Activated CD4-positive, alpha-beta T cell treated with anti-CD3 and anti-CD28 coated beads for 4 hours (primary cell): ENCODE measurements at places on chromosomes 3 and 15.
A peak's percentile ranks its signal among the peaks of the same experiment; 100 is the strongest.

DNA sequence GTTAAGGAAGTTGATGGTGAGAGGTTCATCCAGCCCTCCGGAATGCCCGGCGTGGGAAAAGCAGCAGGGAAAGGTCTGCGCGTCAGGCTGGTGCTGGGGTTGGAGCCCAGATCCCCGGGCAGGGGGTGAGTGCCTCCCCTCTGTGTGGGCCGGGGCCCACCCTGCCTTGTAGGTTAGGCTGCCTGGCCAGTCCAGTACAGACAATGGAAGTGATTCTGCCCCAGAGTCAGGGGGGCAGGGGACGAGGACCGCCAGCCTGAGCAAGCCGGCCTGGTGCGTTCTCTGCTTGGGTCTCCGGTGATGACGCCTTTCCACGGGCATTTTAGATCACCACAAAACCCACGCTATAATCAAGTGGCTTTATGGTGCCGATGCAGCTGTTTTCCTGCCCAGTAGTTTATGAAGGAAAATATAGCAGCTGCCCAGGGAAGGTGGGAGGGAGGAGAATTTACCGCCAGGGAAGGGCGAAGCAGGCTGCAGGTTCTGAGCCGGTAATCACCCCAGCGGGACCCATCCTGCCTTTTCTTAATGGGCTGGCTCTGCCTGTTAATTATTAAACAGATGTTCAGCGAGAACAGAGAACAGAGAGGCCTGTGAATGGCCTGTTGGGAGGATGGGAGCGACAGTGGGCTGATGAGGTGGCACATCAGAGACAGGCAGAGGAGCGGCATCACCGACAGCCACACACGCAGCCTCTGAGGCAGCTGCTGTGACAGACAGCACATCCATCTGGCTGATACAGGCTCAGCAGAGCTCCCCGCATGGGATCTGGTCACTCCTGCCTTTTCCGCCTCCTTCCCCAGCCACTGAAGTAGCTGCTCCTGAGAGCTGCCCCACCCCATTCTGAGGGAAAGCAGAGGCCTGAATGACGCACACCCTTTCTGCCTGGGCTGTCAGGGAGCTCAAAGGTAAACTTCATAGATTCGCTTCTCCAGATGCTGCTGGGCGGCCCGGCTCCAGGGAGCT, 35.2 kb downstream of the BDH1 start:
- DNase-seq, result no peak

GRCh38 chr3:102511168-102511567, 76.4 kb downstream of the ZPLD1 start:
- no peak for DNase-seq

DNA sequence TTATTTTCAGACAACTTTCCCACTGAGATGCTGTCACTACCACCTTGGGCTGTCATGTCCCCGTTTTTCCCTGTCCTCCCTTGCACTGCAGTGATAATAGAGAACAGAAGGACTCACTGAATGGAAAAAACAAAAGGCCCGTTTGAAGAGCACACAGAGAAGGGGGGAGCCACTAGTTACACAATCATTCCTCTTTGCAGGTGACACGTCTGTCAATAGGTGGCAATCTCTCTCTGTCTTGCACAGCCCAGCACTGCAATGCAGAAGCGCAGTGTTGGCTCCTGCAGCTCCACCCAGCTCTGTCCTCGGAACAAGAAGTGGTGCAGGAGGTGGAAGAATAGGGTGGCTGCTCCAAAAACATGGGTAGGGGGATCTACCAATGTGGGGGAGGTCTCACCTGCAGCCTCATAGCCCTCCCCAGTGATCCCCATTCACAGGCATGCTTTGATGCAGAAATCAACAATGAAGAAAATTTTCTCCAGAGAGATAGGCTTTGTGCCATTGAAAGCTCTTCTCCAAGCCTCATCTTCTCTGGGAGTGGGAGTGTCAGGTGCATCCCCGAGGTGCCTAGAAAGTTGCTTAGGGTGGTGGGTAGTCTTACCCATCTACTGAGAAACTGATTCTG, 31.8 kb downstream of the FSTL1 start:
- DNase-seq, result no peak

DNA sequence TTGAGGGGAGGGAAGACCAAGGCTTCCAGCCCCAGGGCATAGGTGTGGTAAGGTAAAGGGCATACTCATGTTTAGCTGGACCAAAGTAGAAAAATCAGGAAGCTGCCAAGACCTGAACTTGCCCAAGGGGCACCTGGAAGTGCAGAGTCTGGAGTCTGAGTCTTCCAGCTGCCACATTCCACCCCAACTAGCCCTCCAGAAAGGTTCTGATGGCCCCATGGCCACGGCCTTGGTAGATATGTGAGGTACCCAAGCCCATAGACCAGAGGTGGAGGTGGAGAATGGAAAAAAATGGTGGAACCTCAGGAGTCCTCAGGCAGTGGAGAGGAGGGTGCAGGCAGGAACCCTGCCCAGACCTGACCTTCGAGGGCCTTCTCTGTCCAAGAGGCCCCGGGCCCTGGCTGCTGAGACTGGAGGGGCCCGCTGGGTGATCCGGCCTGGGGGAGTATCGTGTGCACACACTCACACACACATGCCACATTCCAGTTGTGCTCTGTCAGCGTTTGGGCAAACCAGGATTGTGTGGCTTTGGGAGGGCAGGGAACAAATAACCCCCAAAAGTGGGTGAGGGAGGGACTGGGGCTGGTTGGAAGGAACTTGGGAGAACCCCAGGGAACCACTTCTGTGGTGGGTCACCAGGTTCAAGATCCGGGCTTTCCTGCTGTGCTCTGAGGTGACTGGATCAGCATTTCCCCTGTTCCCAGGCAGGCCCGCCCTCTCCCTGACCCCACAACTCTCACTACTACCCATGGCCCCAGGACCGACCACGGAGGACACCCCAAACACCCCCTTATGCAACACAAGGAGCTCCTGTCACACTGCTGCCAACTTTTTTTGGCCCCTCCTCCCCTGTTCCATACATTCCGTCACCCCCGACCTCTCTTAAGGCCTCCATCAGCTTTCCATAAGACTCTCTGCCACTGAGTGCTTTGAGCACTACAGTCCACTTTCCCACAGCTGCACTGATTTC, 11.6 kb downstream of the MYL3 start:
- no peak for DNase-seq

DNA sequence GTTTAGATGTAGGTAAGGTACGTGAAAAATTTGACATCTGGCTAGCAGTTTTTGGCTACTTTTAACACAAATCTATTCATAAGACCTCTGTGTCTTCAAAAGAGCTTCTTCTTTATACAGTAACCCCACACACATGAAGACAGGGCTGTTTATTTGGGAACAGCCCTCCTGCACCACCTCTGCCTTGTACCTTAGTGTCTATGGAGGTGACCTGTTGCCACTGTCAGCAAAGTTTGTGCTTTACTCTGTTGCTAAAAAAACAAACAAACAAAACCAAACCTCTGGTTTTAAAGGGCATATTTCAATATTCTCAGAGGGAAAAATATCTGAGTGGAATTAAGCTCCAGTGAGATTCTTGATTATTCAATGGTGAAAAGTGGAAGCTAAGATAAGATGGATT, 122.0 kb downstream of the ARPP21 start:
- no peak for DNase-seq

DNA sequence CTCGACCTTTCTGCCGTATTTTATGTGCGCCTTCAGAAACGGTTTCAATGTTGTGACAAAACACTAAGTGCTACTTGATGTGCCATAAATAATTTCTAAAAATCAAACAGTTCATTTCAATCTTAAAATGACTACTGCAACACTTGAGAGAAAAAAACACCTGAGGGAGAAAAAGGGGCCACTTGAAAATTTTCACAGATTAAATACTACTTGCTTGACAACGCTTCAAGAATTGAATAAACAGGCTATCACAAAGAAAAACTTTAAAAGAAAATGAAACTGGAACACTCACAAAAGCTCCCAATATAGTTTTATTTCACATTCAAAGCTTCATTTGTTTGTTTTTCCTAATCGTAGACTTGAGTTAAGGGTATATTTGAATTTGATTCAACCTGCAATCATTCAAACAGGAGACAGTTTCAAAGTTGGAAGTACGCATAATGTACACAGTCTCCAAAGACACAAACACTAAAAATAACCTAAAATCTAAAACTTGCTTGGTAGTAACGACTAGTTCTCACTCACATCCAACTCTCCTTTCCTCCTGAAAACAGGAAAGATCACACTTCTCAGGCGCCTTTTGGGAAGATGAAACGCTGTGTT, 380.7 kb downstream of the ERC2 start:
- no peak for DNase-seq

DNA sequence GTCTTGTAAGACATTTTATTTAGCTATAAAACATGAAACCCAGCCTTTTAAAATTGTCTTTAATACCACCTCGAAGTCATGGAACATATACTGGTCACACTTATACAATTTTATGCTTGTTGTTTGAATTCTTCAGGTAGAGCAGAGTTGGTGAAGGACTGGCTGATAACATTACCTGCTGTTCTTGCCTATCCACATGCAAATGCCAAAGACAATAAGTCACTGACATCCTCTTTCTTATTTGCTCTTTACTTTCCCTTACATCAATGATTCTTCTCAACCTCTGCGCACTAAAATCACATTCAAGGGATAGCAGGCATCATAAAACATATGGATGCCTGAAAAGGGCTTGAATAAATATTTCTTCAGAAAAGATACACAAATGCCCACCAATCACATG, 392.5 kb upstream of the ATP11B start:
- DNase-seq, result no peak

DNA sequence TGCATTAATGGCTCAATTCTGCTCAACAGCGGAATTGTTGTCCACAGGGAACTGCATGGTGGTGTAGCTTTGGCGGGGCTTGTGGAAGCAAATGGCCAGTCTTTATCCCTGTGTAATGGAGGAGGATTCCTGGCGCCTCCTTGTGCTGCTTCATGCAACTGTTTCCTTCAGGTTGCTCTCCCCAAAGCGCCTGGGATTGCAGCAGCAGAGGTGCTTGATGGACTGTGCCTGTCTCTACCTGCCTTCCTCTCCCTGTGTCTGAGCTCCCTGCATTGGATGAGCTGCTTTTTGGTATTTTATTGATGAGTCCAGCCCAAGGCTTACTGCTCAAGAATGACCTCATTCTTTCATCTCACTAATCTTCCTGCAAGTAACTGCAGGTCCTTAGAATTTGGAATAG, 72.9 kb upstream of the NDN start:
- no peak for DNase-seq

GRCh38 chr3:62103531-62103930, 269.8 kb downstream of the FEZF2 start:
- no peak for DNase-seq

DNA sequence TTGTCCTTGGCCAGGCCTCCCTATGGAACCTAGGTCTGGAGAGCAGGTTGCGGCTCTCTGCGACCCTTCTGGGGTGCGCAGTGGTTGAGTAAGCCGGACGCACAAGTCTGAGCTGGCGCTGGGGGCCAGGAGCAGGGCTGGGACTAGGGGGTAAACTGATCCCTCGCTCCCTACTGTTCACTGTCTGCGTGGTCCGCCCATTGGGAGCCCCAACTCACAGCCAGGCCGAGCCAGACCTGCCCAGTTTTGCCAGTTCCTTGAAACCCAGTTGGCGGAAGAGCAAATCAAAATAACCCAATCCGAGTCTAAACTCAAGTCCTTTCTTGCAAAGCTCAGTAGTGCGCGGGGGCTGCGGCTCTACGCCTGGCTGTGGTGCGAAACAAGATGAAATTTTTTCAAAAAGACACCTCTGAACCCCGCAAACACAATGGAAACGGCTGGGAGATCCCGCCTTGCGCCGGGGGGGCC, 17.5 kb downstream of the RGMA start:
- no peak for DNase-seq

DNA sequence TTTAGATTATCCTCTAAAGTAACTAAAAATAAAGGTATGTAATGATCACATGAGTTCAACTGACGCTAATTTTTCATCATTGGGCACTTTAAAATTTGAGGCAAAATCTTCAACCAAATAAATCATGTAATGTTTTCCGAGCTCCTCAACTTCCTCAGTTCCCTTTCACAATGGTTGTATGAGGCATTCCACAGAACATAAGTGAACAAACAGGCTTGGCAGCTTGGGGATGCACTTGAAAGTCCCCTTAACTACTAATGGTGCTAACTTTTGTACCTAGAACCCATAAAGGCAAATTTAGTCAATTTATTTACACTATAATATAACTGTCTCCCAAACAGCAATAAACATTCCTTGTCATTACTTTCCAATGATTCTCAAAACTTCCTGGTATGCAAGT, 1137.9 kb downstream of the ROBO2 start:
- DNase-seq, result no peak

- no peak for DNase-seq
Observed at GRCh38 chr3:141127344-141128125, 76.4 kb downstream of the SPSB4 start.

- DNase-seq, result no peak
Observed at GRCh38 chr3:32109256-32109655, 2.8 kb downstream of the GPD1L start.

DNA sequence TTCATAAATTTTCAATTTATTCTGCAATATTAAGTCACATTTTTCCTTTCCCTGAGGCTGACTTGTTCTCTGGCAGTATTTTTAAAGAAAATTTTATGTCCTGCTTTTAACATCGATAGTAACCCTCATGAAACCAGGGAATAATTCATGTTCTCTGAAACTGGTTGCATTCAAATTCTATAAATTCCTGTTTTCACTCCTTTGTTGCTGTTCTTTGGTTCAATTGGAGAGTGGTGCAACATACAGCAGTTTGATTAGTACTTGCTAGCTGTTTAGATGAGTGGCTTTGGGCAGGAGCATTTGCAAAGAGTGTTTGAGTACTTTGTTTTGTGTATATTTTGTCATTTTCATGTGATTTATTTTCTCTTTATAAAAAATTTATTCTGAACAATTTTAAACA, 19.2 kb downstream of the ZIC1 start:
- DNase-seq, result no peak

- DNase-seq, result no peak
Observed at GRCh38 chr15:75114796-75115195, 86.9 kb upstream of the C15orf39 start.

- no peak for DNase-seq
Observed at GRCh38 chr3:188926111-188926510, 245.7 kb upstream of the TPRG1 start.

DNA sequence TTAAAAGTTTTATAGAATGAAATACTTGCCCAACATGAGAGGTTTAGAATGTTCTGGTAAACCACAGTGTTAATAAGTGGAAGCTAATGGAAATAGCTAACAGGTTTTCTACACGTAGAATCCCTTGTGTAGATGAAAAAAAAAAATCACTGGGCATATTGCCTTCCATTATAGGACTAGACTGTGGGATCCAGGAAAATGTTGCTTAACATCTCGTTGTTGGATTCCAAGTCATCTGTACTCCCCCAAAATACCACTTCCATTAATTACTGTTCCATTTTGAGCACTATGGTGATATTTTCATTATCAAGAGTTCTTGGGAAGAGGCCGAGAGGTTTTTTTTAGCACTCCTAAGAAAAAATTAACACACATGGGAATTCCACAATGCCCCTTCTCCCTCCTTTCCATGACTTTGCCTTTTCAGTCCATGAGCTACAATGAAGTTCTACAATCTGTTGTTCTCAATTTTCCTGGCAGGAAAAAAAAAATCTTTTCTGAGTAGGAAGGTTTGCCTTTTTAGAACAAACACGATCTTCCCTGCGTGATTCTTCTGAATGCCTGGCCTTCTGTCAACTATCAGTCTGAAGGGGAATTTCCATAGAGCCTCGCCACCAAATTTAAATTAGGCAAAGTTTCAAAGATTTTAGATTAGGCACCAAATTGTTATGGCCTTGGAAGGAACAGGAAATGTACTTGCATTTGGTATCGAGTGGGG, 74.4 kb upstream of the CTDSPL start:
- no peak for DNase-seq

GRCh38 chr3:169966951-169967915, 626 bp downstream of the SEC62 start:
- peak; percentile 14 for DNase-seq

GRCh38 chr3:123638936-123639689, 54.3 kb upstream of the HACD2 start:
- no peak for DNase-seq

- DNase-seq, result no peak
Observed at GRCh38 chr15:62534996-62535395, 369.9 kb upstream of the C2CD4B start.
